Right forelimb (tissue), 1 donor: ENCODE measurements at places on chromosomes 6 and 20.

DNA sequence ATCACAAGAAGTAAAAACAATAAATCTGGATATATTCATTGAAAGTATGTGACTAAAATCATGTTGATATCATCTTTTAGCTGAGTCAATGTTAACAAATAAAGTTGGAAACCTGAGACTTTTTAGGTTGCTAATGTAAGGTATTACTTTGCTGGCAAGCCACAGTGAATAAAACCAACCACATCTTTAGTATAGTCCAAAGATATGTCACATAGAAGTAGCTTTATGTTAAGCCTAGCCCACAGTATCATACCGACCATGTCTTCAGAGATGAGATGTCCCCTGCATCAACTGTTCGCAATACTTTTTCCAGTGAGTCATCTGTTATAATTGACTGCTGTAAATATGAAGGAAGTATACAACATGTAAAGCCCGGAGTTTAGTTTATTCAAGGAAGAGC is 107.6 kb upstream of the MCHR2 start:
- DNase-seq: no peak

DNA sequence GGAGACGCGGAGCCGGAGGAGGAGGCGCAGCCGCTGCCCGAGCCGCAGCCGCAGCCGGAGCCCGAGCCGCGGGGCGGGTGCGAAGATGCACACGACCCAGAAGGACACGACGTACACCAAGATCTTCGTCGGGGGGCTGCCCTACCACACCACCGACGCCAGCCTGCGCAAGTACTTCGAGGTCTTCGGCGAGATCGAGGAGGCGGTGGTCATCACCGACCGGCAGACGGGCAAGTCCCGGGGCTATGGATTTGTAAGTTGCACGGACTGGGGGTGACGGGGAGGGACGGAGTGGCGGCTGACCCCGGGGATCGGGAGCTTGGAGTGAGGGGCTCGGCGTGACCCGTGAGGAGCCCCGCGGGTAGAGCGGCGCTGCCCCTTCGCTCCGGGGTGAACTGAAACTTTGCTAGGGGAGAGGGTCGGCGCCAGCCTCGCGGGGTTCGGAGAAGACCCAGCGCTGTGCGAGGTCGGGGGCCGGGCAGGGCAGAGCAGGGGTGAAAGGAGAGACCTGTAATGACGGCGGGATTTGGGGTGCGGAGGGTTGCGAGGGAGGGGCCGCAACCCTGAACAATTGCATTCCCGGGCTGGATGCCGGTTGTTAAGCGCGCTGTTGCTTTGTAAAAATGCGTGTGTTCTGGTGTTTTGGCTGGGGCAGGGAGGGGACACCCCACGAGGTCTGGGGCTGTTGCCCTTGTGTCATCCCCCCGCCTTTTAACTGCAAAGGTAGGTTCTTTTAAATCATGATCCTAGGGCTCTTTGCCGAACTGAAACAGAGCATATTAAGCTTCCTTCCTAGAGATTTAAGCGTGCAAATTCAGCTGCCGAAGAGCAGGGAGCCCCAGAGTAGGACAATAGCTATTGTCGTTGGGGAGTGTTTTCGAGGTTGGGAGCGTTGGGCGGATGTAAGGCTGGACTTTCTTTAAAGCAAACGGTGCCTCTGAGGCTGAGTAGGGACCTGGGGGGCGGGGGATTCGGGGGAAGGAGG is 628 bp downstream of the RBM24 start:
- DNase-seq: peak; percentile 65

DNA sequence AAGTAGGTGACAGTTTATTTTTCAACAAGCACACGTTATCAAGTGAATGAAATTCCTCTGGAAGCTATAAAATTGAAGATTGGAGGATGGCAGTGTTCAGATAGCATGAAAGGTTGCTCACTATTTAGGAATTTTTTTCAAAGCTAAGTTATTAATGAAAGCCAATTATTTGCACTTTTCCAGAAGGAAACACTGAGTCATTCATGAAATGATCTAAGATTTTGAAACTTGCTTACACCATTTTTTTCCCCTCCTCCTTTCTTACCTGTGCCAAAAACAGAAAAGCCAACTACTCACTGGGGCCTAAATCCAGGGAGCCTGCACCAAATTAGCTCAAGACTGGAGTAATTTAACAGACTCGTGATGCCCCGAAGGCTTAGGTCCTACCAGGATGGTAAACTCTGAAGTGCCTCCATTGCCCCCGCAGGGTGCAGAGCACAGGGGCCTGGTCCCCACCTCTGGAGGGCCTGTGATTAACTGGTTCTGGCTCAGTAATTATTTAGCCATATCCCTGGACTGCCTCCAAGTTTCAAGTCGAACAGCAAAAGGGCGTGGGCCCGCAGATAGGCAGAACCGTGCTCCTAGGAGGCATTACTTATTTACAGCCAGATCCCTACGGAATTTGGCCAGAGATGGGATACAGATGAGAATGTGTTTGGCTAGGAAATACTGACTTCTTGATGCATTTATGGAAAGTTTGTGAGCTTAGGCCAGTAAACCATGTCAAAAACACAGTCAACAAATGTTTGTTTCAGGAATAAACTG is 28.0 kb upstream of the ZNF217 start:
- peak; percentile 64 for DNase-seq

DNA sequence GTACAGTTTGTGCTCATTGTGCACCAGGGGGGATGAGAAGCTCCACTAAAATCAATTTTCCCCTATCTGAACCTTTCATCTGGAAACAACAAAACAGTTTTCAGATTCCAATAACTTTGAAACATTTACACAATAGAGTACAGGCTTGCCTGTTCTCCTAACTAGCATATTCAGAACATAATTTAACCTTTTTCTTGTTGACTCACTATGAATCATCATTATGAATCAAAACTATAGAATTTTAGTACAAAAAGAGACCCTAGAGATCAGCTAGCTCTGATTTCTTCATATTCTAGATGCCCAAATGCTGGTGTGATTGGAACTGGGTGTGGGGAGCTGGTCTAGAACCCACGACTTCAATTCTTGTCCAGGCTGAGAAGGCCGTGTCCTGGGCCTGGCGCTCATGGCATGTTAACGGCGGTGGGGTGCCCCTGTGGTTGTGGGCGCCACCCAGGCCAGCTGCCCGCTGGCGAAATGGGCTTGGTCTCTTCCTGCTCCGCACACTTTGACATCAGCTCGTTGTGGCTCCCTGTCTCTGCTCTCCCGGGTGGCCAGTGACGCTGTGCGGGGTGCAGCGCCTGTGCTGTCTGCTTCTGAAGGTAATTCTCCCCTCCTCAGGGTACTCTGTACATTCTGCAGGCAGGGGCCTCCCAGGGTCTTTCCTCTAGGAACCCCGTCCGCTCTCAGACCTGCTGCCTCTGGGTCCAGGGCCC is 29.9 kb upstream of the AGPAT4 start:
- no peak for DNase-seq

DNA sequence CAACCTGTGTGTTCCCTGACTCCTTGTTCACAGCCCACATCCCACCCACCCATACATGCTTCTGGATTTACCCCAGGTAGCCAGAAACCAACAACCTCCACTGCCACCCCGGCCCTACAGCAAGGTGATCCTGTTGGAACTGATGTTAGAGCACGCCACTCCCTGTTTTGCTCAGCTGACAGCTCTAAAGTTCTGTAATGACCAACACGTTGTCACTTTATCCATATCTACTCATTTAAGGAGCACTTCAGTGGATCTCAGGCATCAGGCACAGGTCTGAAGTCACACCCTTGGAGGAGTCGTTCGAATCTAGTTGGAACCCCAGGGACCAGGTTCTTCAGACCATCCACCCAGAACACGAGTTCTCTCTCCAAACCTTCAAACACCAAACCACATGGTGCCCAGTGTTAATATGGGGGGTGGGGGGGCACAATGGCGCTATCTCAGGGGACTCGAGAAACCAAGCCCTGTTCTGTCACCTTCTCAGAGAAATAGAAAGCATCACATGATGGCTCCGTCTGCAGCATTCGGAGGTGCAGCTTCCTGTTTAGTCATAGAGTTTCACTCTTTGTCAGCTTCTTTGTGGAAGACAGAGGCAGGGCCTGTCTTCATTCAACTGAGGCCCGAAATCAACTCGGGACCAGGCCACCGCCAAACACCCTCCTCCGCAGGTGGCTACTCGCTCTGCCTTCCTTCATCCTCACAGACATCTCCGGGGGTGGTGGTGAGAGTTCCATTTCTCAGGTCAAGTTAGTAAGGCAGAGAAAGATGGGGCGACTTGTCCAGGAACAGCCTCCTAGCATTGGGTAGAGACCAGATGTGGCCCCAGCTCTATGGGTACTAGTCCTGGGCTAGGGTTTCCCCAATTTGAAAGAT is 142.2 kb downstream of the NFATC2 start:
- DNase-seq: no peak

DNA sequence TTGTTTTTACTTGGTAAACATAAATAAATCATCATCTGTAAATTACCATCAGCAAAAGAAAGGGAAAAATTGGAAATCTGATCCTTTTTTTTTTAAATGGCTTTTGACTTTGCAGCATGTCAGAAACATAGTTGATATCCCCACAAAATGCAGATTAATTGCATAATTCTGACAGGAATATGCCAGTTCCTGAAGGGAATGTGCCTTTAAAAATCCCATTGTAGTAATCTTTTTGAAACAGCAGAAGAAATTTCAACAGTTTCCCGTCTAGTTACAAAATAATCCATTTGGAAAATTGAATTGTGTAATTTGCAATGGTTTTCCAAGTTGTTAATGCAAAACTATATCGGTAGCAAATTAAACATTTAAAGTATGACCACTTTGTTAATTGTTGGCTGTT is 95.2 kb downstream of the DOK5 start:
- no peak for DNase-seq

GRCh38 chr6:12361042-12361765 is 71.0 kb downstream of the EDN1 start:
- DNase-seq: no peak

GRCh38 chr6:118198746-118199145 is 291.7 kb downstream of the SLC35F1 start:
- no peak for DNase-seq

DNA sequence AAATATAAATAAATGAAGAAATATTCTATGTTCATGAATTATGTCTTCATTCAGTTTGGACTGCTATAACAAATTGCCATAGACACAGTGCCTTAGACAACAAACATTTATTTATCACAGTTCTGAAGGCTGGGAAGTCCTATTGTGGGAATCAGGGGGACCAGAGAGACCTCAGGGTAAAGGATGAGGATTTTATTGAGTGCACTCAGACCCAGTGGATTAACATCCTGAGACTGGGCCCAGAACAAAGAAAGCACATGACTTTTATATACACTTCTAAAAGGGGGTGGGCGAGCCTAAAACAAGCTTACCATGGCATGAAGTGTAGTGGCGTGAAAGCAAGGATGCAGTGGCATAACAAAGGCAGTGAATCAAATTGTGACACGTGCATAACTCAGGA is 26.9 kb upstream of the CBLN4 start:
- no peak for DNase-seq

DNA sequence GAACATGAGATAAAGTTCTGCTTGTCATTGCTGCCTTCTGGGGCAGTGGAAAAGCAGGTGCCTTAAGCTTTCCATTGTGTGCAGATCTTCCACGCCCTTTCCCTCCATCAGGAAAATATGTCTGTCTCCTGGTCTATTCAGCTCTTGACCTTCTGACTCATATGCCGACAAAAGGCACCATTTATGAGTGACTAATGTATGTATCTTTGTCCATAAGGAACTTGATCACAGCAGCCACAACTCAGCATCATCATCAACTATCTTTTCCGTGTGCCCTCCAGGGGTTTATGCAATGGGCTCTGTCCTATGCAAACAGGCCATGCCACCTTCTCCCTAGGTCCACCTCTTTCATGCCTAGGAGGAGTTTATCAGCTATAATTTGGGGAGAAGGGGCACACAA is 102.7 kb upstream of the QKI start:
- DNase-seq: no peak

DNA sequence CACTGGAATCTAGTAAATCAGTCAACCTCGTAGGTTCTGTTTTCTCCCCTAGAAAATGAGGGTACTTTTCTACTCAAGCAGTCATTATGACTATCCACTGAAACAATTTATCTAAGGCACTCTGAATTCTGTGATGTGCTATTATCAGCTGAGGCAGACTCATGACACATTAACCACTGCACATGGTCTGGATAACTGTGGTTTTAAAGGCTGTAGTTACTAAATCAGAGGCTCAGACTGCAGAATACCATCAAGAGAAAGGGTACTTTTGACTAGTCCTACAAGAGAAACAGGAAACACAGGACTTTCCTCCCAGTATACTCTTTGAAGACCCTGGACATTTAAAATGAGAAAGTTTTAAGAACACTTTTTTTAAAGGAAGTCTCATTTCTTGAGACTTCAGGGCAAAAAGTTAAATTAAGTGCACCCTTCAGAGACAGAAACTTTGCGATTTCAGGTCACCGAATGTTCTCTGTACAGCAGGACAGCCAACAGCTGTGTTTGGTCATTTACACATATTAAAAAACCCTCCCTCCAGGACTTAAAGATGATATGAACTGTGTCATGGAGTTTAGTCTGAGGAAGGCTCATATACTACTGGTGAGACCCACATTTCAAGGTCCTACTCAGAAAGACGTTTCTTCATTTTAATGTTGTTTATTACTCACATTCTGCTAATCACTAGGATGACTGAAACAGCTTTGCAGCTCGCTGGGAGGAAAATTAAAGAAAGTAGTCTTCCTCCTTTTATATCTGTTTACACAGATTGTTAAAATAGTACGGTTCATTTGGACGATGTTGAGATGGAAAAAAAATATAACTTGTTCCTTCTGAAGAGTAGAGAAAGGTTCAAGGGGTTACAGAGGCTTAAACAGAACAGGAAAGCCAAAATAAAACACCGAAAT is 19.9 kb downstream of the ATXN1 start:
- no peak for DNase-seq

- DNase-seq: no peak
These were observed 51.5 kb downstream of the HBS1L start for GRCh38 chr6:135002974-135003703.

DNA sequence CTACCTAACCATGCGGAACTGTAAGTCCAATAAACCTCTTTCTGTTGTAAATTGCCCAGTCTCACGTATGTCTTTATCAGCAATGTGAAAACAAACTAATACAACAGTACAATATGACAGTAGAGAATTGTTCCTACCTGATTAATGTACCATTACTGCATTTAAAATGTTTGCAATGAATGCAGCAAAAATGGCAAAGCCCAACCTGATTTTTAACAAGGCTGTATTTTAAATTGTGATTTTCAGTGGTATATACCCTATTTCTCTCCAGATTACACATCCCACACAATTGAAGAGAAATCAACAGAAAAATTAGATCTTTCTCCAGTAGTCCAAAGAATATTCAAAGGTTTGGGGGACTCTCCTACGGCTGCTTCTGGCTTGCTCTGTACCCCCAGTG is 3.3 kb upstream of the PCSK2 start:
- no peak for DNase-seq

DNA sequence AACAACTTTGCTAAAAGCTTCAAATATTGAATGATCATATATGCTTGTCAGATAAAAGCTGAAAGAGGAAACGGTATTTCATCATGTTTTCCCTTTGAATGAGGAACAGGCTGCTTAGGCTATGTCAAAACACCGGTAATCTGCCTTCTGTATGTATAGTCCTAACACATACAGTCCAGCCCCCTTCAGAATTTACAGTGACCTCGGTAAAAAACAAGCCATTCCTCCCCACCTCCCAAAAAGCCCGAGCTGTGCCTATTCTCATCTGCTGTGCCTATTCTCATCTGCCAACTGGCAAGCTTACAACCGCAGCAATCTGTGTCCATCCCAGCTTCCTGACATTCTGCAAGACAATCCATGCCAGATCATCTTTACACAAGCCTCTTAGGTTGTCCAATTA is 26.8 kb upstream of the UBE2J1 start:
- no peak for DNase-seq

GRCh38 chr20:60984666-60985065 is 267.4 kb upstream of the CDH4 start:
- DNase-seq: no peak

GRCh38 chr6:42120895-42121865 is 21.2 kb downstream of the C6orf132 start:
- no peak for DNase-seq

GRCh38 chr6:28142446-28142845 is 763 bp downstream of the ZKSCAN8 start:
- DNase-seq: no peak
